ENCODE measurements at places on chromosomes 1 and 21.

GRCh38 chr1:88608139-88608943 is 75.7 kb upstream of the PKN2 start:
- no peak for DNase-seq

- DNase-seq, result no peak
Measured at GRCh38 chr1:183318433-183318832, 99.7 kb downstream of the NMNAT2 start.

DNA sequence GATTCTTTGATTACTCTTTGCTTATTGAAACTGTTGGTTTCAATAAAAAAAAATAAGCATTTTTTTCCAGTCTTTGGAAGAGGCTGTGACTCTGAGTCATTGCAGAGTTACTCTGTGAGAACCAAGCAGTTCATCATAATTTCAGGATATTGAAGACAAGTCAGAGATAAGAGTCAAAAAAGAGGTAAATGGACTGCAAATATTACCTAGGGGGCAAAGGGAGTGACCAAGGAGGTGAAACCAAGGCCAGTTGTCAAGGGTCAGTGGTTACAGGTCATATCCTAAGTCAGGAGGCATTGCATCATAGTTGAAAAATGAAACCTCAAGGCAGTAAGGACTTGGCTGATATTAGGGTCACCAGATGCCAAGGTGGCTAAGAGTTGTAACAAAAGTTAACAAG is 597.1 kb upstream of the USP24 start:
- DNase-seq, result no peak

DNA sequence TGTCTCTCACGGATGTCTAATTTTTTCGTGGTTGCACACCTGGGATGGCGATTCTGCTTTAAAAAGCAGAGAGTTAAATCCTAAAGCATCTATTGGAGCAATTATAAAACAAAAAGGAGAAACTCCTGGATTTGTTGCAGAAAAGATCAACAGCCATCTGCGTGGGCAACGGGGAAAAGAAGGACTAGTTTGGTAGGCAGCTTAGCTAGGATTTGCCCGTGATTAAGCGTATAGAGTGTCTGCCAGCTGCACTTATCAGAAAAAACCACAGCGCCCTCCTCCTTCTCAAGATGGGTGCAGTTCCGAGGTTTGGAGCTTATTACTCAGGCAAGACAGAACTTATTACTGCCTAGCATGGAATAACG is 526 bp upstream of the SLC25A24 start:
- DNase-seq, result no peak

- no peak for DNase-seq
Measured at GRCh38 chr1:88892357-88892877, 1.1 kb upstream of the GTF2B start.

DNA sequence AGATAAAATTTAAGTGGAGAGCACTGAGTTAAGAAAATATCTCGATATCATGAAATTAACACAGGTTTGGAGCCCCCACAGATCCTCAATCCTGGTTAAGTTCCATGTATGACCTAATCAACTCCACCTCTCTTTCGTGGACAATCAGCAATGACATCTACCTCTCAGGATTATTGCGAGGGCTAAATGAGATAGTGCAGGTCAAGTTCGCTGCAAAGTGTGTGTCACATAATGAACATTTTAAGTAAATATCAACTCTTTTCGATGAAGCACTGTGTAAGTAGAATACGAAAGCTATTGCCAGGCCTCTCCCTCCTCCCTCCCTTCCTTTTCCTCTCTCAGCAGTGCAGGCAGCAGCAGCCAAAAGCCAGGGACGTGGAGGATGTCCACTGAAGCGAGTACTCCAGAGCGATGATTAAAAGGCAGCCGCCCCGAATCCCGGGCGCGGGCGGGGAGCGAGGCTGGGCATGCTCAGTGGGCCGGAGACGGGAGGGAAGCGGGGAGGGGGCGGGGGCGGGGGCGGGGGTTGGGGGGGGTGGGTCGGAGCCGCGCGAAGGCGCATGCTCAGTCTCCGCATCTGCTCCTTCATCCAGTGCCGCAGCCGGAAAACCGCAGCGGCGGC is at the start of gene CAMSAP2:
Gene CAMSAP2 (plus strand): TSS at position 567 of the 622 bp plus-strand sequence. CDS start 935 bp downstream, outside the sequence.
- DNase-seq, result peak; percentile 29

DNA sequence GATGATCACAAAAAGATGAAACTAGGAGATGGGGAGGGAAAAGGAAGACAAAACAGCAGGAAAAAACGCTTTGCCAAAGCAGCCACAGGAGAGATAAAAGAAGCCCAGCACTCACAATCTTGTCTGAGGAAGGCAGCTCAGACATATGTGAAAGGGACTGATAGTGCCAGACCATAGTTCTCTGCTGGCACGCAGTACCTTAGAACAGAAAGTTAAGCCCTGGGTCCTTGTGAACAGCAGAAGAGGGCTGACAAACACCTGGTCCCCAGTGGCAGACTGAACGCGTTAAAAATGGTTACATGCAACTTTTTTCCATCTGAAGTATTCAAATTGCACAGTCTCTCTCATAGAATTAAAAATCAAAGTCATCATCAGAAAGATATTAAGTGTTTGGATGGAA is 433.2 kb upstream of the ADAMTS5 start:
- DNase-seq, result no peak

DNA sequence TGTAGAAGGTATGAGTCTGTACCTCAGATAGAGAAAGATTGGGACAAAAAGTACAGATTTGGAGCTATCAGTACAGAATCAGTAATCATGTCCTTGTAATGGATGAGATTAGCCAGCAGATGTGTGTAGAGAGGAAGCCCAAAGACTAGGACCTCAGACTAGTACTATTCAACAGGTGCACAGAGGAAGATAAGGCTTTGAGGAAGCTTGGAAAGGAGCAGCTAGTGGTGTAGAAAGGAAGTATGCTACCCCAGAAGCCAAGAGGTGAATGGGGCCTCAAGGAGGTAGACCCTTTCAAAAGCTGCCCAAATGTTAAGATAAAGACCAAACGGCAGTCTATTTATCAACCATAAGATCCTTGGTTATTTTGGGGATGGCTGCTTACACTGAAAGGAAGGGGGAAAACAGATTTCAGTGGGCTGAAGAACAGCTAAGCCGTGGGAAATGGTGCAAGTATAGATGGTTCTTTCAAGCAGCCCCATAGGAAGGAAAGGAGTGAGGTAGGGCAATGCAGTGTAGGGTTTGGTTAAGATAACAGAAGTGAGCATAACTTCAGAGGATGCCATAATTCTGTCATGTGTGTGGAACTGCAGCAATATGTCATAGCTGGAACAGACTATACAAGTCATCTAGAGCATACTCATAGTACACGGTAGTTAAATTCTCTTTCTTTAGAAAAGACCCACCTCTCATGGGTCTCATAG is 221.7 kb downstream of the HHIPL2 start:
- no peak for DNase-seq

DNA sequence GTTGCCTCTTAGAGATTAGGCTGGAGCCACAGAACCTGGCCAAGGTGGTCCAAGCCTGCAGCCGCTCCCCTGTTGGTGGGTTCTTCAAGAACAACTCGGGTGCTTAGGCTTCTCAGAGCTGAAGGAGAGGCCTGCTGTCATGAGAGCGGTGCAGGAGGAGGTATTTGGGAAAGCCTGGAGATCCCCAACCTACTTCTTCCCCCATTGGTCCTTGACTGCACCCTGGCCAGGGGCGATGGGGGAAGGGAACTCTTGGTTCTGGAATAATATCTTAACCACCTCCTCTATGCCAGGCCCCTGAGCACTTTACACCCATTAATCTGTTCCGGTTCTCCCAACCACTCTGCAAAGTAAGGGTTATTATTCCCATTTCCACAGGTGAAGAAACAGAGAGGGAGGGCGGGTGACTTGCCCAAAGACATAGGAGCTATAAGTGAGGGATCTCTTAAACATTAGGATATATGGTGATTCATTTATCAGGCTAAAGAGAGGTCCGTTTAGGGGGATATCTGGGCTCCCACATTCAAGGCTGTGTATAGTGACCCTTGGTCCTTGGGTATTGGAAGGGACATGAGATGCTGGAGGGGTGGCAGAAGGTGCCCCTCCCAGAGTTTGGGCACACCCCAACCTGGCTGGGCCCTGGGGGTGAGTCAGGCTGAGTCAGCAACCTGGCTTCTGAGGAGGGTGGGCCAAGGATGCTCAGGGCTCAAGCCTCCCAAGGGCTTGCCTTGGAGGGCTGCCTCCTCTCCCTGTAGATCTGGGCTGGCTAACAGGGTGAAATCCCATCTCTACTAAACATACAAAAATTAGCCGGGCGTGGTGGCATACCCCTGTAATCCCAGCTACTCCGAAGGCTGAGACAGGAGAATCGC is 5.2 kb downstream of the TRNP1 start:
- no peak for DNase-seq

GRCh38 chr1:91537281-91537986 is 36.8 kb downstream of the CDC7 start:
- DNase-seq, result no peak

DNA sequence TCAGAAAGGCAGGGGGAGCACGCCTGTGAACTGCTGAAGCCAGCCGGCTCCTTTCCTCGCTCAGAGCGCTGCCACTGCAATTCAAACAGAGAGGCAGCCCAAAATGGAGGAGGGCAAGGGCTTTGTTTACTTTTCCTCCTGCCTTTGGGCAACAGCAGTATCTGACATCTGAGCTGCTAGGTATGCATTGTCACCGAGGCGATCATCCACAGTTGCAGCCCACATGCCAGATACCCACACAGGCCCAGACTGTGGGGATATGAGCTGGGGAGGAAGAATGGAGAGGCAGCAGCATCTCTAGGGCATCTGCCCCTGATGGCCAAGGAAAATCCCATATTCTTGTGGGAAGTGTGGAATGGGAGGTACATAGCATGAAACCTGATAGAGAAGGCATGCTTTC is 357.1 kb downstream of the BARHL2 start:
- no peak for DNase-seq

DNA sequence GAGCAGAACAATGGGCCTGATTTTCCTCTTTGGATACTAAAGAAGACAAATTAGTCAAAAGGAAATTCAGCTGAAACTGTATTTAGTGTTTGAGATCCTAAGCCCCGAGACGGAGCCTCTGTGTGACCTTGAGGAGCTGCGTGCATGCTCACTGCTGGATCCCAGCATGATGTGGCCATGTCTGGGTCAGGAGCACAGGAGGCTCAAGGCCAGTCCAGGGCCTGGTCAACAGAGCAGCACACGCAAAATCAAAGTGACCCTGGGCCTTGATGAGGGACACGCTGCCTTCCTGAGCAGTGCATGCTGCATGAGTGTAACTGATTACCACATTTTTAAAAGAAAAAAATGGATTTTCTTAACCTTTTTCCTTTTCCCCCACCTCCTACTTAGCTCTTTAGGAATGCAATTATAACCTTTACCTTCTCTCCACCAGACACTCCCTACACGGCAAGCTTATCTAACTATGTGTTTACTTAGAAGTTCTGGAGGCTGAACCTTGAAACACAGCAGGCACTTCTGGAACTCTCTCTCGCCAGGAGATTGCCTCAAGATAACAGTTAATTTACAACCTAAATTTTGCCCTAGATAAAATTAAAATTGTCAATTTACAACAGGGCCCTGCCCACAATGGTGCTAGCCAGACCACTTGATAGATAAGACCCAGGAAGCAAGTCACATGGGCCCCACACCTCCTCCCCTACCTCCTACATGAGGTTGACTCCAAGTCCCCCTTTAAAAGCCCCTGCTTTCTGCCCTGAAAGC is 144.6 kb downstream of the LRIG2 start:
- DNase-seq, result no peak

- no peak for DNase-seq
Measured at GRCh38 chr1:36667256-36667655, 184.5 kb upstream of the CSF3R start.

DNA sequence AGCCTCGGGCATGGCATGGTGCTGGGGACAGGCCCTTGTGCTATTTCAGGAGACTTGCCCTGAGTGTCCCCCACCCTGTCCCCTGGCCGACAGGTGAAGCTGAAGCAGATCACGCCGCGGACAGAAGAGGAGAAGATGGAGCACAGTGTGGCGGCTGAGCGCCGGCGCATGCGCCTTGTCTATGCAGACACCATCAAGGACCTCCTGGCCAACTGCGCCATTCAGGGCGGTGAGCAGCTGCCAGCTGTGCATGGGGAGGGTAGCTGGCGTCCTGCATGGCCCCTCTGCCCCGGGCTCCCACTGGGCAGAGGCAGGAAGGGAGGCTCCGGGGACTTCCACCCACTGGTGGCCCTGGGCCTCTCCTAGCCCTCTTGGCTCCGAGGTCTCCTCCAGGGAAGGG is 28.9 kb downstream of the FAM151A start:
- DNase-seq, result no peak

DNA sequence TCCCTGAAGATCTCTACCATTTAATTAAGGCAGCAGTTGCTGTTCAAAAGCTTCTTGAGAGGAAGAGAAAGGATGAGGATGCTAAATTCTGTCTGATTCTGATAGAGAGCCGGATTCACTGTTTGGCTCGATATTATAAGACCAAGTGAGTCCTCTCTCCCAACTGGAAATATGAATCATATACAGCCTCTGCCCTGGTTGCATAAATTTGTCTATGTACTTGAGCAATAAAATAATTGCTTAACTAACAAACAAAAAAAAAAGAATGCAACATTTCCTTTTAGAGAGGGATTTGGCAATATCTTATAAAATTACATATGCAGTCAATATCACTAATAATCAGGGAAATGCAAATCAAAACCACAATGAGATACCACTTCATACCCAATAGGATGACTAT is 26.8 kb downstream of the ALDH9A1 start:
- no peak for DNase-seq

- no peak for DNase-seq
Measured at GRCh38 chr1:223288826-223289225, 75.2 kb downstream of the SUSD4 start.

GRCh38 chr21:36859744-36860501 is 106.5 kb downstream of the HLCS start:
- DNase-seq, result no peak

- no peak for DNase-seq
Measured at GRCh38 chr1:187411118-187411517, 582.4 kb downstream of the PLA2G4A start.

DNA sequence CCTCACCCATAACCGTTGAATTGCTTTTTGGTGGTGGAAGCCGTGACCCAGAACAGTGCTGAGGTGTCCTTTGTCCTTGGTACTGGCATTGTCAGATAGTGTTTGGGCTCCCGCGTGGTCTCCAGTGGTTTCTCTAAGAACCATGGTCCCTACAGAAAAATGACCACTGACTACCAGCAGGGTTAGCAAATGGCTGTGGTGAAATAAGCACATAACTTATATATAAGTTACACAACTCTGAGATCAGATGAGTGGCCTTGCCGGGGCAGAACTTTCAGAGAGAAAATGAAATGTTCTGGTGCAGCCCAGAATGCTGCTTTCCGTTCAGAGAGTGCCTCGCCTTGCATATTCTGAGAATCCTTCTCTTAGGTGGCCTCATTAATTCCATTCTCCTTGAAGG is 5.0 kb downstream of the SLC37A1 start:
- DNase-seq, result no peak

GRCh38 chr1:32724678-32725614 is 22.4 kb upstream of the SYNC start:
- DNase-seq, result no peak

GRCh38 chr21:42777757-42778344 is 101.5 kb downstream of the WDR4 start:
- no peak for DNase-seq

GRCh38 chr1:13450204-13450603 is 40.0 kb downstream of the PRAMEF20 start:
- no peak for DNase-seq
